ENCODE measurements at places on chromosomes 7 and 10.

DNA sequence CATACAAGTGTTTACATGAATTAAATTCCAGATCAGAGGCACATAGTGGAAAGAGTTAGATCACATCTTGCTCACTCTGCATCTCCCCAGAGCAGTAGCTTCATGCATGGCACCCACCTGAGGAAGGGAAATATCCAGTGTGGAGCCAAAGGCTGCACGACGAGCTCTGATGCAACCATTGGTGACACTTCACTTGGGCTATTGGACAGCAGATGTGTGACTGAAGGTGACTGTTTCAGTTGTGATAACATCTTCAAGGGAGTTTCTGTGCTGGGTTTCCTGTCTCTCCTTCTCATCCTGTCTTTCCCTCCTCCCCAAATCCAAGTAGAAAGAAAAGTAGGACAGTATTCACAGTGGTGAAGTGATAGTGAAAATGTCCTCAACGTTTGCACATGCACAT, 115.0 kb downstream of the TAF3 start:
- DNase-seq = no peak

DNA sequence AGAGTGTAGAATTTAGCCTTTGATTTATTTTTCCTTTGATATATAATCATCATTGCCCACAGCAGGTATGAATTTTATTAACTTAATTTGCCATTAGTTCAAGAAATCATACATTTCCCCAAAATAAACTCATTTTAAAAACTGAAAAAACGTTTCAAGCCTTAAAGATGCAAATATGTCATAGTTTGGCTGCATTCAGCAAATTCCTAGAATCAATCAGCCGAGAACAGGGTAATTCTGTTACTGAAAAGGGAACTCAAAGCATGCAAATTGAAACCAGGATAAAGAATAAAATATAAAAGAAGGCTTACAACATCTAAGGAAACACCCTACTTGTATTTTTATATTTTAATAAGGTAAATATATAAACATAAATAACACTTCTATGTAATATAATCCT, 233.8 kb upstream of the PRKCQ start:
- no peak for DNase-seq

- no peak for DNase-seq
Measured at GRCh38 chr10:20714518-20714917, 182.6 kb downstream of the NEBL start.

DNA sequence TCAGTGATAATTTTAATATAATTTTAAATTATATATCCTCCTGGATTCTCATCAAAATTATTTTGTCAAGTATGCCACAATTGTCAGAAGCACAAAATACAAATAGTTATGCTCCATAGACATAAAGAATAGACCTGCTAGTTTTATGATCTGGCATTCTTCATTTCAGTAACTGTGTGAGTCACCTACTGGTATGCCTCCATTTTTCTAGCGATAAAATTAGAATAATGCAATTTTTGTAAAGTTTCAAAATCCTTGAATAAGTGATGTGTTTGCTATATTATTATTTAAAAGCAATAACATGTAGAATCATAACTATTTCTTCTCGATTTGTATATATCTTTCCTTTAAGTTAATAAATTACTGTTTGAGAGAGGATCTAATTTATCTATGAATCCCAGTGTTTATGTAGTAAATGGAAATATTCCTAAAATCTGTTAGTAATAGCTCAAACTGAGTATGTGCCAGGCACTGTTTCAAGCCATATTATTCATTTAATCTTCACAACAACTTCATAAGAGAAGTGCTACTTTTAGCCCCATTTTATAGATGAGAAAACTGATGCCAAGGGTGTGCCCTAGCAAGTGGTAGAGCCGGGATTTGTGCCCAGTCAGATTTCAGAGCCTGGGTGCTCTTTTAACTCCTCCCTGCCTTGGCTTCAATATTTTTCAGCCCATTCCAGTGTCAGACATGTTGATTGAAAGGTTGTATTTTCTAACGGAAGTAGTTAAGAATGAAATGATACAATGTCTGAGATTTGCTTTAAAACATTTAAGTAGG, 38.4 kb downstream of the NET1 start:
- DNase-seq = no peak

- DNase-seq = no peak
Measured at GRCh38 chr7:108234971-108235450, 104.8 kb upstream of the LAMB4 start.

GRCh38 chr7:35816514-35816913, 15.7 kb downstream of the SEPTIN7 start:
- no peak for DNase-seq

GRCh38 chr10:128263891-128264688, 137.9 kb upstream of the MKI67 start:
- DNase-seq = peak; percentile 3

DNA sequence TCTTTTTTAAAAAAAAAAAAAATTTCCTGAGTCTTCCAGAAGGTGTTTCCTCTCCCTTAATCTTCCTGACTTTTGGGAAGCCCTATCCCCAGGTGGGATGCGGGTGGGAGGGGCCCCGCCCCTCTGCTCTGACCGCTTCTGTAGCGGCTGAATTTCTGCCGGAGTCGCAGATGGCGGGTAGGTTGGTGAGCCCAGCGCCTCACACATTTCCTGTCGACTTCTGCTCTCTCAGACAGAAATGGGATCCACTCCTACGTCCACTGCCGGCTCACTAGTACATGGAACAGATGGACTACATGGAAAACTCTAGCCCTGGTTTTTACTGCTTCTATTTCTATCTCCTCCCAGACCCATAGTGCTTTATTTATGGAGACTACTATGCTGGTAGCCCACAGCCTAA, 90.9 kb downstream of the NEUROD6 start:
- DNase-seq = no peak

DNA sequence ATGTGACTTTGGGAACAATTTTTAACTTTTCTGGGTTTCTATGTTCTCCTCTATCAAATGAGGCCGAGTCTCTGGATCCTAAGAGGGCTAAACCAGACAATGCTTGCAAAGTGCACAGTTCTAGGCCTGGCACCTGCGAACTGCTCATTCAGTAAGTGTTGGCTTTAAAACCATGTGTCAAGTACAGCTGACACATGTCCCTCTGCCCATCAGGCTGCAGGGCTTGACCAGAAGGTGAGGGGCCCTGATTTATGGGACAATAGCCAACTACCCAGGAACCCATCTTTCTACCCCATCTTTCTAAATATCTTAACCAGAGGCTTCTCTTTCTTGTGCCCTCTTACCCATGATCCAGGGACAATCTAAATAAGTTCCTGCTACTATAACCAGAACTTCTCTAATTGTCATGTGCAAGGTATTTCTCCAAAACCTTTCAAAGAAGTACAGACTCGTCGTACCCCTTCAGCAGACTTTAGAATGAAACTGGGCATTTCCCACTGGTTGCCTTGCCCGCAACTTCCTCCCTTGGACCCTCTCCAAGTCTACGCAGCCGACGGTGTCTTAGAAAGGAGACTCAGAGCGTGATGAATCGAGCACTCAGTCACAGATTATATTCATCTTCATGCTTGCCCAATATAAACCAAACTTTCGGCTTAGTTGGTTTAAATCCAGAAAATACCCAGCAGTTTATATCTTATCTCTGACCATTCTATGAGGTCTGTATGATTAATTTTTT, 69.8 kb upstream of the STEAP1B start:
- DNase-seq = no peak

- no peak for DNase-seq
Measured at GRCh38 chr10:87752566-87752965, 65.5 kb downstream of the ATAD1 start.

GRCh38 chr10:47055386-47056246, 144.4 kb downstream of the PTPN20 start:
- DNase-seq = no peak

DNA sequence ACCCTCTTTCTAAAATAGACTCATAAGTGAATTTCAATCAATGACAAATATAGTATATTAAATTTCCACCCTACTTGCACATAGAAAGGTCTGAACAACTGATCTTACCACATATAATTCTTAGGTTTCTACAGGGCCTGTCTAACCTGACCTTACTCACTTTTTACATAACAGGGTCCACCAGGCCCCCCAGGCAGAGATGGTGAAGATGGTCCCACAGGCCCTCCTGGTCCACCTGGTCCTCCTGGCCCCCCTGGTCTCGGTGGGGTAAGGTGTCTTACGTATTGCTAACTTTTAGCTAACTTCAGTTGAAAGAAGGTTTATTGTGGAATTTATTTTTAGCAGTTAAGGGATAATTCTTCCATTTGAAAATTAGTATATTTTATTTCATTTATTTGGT, 5.3 kb downstream of the COL1A2 start:
- DNase-seq = no peak

DNA sequence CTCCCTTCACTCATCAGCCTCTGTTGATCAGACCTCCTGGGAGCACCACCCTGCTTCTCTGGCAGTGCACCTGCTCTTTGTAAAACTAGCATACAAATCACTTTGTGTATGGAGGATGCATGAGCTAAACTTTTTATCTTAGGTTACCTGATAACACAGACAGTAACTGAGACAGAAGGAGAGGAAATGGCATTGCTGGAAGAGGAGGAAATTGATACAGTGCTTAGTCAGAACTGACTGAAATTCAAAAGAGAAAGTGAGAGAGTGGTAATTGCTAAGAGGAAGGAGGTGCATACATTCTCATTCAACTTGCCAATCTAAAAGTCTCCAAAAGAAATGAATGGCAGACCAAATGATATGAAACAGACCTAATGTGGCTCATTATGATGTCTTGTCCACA, 1120.7 kb downstream of the GATA3 start:
- DNase-seq = no peak

DNA sequence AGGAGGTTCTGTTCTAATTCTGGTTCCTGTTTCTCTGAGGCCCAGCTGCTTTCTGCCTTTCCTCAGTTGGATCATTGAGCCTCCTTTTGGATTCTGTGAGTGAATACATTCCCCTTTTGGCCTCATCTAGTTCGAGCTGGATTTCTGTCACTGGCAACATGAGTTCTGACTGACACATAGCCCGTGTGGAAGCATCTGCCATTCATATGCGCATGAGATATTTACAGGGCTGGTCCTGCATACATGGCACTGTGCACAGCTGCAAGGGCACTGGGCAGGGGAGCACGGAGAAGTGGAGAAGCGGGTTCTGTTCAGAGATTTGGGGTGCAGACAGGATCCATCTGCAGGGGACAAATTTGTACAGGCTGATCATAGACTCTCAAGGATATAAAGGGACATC, 352.8 kb downstream of the RPS24 start:
- DNase-seq = no peak

DNA sequence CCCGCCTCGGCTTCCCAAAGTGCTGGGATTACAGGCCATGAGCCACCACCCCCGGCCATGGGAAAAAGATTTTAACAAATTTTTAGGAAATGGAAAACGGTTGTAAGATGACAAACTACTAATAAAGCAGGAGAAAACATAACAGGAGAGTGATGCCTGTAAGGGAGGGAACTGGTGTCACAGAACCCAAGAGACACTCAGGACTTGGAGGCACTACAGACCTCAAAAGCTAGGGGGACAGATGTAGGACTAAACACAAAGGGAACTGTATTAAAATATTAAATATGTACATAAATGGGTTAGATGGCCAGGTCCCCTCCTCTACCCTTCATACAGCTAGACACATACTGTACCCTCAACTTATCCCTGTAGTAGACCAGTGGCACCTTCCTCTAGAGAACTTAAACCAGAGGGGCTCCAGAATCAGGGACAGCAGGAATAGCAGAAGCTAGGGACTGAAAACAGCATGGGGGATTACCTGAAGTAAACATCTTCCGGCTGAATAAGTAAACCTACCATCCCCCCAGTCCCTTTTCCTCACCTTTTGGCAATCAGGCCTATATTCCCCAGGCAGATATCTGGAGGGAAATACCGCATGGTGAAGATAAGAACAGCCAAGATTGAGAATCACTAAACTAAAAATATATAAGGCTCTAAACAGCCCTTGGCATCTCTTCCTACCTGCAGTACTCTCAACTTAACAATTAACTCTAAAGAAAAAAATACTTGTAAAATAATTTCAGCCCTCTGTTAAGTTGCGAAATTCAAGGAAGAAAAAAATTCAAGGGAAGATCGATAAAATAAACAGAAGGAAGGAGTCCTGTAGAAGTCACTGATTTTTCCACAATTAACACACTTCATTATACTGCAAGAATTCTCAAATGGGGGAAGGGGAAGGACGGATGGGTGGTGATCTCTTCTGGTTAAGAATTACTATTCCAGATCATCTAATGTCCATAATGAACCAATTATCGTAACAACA, 15.5 kb downstream of the TM9SF3 start:
- no peak for DNase-seq

DNA sequence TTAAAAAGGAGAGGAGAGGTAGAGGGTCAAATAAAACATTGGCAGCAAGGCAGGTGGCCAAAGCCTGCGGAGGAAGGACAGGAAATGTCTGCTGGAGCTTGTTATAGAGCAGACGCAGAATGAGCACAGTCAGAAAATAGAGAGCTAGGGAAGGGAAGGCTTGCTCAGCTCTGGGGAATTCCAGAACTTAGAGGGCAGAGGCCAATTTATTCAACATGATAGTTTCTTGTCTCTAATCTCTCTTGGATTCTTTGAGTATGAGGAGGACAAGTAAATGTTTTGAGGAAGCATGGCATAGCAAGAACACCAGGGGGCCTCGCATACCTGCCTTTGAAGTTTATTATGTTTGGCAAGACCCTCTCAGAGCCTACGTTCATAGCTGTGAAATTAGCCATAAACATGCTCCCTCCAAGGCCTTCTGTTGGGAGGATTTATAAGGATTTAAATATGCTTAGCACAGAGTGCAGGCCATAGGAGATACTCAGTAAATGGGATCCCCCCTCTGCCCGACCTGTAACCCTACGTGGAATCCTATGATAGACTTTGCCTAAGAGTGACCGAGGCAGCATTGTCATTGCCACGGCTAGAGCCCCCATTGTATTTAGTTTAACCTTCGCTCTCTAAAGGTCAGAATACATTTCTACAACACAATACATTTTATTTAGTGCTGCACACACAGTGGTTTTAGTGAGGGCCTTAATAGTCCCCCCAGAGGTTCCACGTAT, 293.9 kb downstream of the CCDC3 start:
- DNase-seq = no peak

- no peak for DNase-seq
Measured at GRCh38 chr10:29838539-29838938, 203.8 kb upstream of the SVIL start.

DNA sequence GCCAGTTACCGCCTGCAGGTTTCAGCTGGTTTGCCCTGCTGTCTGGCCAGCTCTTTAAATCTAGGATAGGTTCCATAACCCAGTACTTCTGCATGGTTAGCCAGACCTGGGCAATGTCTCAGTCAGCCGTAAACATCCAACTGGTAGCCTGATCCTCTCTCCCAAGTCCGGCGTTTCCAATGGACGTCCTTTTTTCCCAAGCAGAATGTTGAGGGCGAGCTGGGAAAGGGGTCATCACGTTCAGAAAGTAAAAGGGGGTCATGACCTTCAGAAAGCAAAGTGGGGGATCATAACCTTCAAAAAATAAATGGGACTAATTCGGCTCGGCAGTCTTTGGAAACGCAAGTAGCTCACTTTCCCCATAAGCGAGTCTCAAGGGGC, 430 bp downstream of the PON3 start:
- no peak for DNase-seq

DNA sequence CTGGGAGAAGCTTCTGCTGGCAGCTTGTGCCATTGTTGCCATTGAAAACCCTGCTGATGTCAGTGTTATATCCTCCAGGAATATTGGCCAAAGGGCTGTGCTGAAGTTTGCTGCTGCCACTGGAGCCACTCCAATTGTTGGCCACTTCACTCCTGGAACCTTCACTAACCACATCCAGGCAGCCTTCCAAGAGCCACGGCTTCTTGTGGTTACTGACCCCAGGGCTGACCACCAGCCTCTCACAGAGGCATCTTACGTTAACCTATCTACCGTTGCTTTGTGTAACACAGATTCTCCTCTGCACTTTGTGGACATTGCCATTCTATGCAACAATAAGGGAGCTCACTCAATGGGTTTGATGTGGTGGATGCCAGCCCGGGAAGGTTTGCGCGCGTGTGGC, 220.7 kb downstream of the ADK start:
- DNase-seq = no peak
